Stimulated activated CD4-positive, alpha-beta T cell treated with anti-CD3 and anti-CD28 coated beads, Interleukin-12 subunit alpha, Interleukin-12 subunit beta, amount 100 ng/mL, for 24 hours (primary cell): ENCODE measurements at places on chromosomes 6 and 20.

DNA sequence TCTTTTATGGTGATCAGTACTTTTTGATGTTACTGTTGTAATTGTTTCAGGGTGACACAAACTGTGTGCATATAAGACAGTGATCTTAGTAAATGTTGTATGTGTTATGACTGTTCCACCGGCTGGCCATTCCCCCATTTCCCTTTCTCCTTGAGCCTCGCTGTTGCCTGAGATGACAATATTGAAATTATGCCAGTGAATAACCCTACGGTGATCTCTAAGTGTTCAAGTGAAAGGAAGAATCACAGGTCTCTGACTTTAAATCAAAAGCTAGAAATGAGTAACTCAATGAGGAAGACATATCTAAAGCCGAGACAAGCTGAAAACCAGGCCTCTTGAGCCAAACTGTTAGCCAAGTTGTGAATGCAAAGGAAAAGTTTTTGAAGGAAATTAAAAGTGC, 32.3 kb downstream of the TULP4 start:
- no peak for DNase-seq

- DNase-seq: no peak
Measured at GRCh38 chr6:20841806-20842205, 307.5 kb downstream of the CDKAL1 start.

DNA sequence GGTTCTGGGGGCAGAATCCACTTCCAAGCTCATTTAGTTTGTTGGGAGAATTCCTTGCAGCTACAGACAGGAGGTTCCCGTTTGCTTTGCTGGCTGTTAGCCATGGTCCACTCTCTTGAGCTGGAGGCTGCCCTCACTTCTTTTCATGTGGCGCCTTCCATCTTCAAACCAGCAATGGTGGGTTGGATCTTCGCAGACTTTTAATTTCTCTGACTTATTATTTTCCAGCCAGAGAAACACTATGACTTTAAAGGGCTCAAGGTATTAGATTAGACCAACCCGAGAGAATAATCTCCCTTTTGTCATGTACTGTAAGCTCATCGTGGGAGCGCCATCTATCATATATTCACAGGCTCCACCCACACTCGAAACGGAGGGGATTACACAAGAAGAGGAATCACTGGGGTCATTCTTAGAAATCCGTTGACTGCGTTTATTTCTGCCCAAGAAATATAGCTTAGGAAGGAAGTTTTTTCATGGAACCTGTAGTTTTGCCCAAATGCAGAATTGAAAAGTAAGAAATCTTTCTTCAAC, 38.9 kb downstream of the SAMD5 start:
- no peak for DNase-seq

GRCh38 chr20:38267901-38268514, 7.5 kb upstream of the KIAA1755 start:
- DNase-seq: no peak

- no peak for DNase-seq
Measured at GRCh38 chr6:137660296-137660731, 166.1 kb upstream of the OLIG3 start.

GRCh38 chr6:144143878-144144277, 6.4 kb upstream of the STX11 start:
- DNase-seq: no peak

DNA sequence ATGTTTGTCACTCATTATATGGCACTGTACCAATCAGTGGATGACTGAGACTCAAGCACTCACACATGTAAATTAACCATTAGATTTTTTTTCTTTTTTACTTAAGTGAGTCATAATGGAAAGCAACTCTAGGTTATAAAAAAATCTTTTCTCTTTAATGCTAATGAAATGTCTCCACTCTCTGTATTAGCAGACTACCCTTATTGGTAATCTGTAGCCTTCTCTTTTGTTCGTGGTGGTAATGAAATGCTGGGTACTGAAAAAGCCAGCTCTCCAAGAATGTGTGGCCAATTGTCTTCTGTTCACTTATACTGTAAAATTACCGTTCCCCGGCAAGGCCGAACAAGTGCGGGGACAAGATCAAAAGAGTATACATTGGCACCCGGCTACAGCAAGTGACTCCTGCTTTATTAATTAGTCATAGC, 69.0 kb downstream of the AFG1L start:
- DNase-seq: no peak

DNA sequence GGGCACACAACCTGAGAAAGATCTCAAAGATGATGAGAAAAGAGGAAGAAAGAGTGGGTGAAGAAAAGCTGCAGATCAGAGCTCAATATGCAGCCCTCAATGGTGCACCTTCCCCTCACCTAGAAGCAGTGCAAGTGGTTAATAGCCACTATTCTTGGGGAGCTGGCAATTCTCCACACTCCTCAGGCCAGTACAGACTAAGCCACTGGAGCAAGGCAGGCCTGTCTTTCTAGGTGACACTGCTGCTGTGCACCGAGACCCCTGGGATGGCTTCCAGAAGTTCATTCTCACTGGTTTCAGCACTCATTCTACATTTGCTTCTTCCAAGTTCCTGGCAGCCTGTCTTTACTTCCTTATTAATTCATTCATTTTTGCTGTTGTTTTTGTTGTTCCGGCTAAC, 973.3 kb downstream of the KIF16B start:
- DNase-seq: no peak

GRCh38 chr6:7154341-7155139, 46.8 kb downstream of the RREB1 start:
- DNase-seq: no peak

DNA sequence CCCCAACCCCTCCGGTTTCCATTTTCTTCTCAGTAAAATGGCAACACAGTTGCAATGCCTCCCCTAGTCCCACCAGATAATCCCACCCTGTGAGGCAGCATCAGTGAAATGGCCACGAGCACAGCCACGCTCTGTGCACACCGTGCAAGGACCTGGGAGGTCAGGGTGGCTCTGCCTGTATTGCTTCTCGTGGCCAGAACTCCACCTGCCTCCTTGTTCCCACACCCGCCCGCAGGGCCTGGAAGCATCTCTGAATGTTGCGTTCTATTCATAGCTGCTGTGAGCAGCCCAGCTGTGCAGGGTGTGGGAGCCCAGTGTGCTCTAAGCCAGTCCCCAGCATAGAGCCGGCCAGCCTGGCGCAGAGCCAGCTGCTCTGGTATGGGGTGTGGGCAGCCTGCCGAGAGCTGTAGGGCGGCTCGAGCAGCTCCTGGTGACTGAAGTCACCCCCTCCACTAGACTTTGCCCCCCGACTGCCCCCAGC, 161.1 kb downstream of the DLL1 start:
- DNase-seq: no peak

GRCh38 chr6:117195728-117196127, 69.6 kb upstream of the VGLL2 start:
- no peak for DNase-seq

DNA sequence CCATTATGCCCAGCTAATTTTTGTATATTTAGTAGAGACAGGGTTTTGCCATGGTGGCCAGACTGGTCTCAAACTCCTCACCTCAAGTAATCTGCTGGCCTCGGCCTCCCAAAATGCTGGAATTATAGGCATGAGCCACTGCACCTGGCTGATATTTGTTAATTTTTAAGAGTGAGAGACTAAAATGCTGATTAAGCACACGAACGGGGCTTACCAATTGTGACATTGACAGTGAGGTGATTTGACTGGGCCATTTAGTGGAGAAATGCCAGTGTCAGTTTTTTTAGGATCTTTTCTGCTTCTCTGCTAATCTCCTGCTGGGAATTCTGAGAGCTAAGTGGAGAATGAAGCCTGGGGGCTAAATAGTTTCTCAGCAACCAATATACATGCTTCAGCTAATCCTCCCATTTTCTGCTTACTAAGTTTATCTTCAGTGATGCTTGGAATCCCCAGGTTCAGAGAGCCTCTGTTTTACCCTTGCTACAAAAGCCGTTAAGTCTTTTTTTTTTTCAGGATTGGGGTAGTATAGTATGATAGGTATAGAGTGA, 9.8 kb upstream of the DEFB123 start:
- no peak for DNase-seq

- DNase-seq: no peak
Measured at GRCh38 chr6:130313206-130313605, 52.6 kb upstream of the TMEM200A start.

GRCh38 chr6:36780442-36781177, 58.6 kb downstream of the CPNE5 start:
- DNase-seq: no peak

DNA sequence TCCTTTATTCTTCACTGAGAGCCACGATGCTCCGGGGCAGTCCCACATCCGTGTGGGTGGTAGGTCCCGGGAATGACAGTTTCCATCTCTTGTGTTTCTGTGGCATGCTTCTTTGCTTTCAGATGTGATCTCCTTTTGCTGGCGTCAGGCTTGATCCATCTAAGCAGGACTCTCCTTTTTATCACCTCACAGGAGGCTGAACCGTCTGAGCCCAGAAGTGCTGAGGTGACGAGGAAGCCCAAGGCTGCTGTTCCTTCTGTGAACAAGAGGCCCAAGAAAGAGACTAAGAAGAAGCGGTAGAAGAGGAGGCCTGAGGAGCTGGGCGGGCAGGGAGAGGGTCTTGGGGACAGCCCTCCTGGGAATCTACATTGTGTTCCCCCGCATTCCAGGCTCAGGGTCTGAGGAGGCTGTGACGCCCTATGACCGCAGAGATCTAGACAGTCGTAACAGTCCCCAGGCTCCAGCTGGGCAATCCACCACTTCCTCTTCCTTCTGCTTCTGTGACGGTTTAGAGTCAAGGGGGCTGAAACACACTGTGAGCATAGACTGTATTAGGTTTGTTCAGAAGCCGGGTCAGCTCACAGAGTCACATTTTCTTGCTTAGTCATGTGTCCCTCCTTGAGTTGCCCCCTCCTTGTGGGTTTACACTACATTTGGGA, 26.8 kb downstream of the MANBAL start:
- no peak for DNase-seq

- DNase-seq: no peak
Measured at GRCh38 chr20:32031007-32031958, 20.8 kb upstream of the HCK start.
